ENCODE measurements at places on chromosomes 13 and 19. TPM values are rescaled to one million over a fixed set of nuclear protein-coding genes. Genes with fewer than 3 reads are reported as not detected.

The OR7E24 gene
- total RNA-seq, result not detected

DNA sequence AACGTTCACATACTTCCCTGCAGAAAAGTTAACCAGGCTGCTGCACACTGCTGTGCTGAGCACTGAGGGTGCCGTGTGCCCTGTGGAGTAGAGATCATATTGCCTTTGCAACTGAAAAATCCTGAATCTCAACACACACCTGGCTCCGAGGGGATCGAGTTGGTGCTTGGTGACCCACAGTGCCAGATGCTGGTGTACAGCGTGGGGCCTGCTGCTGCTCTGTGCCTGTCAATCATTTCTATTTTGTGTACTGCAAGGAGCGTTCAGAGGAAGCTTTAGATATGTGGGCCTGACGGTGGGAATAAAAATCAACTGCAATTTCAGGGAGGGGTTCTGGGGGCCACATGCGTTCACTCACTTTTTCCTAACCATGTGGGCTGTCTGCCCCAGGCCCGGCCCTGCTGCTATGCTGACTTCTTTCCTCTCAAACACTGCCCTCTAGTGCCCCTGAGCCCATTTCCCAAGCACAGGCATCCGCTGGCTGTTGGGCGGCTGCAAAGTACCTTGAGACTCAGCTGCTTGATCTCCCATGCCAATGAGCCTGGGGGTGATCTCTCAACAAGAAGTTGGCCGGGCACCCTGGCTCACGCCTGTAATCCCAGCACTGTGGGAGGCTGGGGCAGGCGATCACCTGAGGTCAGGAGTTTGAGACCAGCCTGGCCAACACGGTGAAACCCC, 9.7 kb upstream of the LENG8 start:
- DNase-seq, result peak; percentile 58

- peak; percentile 60 for DNase-seq
Measured at GRCh38 chr13:20728579-20729311, 25.2 kb downstream of the IL17D start.

The GDF15 gene
- 74.8 TPM for total RNA-seq

The FXYD7 gene
- total RNA-seq, result not detected

DNA sequence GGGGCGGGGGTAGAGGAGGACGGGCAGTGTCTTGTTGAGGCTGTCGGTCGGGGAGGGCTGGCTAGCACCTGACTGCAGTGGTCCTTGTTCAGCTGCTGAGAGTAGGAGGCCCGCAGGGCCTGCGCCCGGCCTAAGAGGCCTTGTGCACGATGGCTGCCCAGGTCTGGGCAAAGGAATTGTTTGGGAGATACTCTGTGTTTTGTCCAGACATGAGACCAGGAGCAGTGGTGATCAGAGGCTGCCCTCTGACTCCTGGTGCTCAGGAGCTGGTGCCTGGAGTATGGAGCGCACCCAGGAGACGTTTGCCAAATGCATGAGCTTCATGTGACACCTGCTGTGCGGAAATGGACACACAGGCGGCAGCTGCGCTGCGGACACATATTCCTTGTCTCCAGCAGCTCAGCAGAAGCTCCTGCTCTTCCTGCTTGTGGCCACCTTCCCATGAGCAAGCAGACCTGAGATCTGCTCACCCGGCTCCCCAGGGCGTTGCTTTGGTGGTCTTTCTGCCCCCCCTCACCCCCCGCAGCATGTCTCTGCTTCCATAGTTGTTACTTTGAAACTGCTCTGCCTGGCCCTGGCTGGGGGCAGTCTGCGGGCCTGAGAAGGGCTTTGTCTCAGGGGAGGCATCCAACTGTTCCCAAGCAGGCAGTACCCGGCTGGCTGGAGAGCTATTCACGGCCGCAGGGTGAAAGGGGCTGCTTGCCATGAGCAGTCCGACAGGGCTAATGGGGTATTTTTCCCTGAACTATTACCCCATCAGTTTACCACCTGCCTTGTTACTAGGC, 163.9 kb downstream of the TEX29 start:
- DNase-seq, result no peak

GRCh38 chr19:45981350-45981749, 7.7 kb upstream of the NOVA2 start:
- no peak for DNase-seq

DNA sequence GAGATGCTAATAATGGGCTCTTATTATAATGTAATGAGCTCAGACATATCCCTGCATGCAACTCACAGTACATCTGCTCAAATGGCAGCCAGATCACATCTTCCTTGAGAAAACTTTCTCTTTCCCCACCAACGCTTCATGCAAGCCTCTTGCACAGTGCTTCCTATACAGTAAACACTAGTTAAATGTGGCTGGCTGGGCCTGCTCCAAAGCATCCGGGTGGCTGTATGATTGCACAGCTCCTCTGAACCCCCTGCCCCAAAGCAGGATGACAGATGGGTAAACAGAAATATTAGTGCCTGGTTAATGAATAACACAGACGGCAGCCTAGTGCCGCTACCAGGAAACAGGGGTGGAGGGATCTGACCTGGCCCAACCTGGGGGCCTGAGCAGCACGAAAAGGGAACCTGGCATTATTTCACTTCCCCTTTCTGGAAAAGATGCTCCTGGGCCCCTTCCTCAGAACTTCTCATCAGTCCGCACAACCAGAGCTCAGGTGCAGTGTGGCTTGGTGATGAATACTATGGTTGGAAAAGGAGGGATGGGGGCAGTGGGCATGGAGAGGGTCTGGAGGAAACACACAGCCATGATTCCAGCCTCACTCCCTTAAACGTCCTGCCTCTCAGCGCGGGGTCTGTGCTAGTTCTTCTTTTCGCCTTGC, 10.8 kb downstream of the FFAR2 start:
- no peak for DNase-seq

DNA sequence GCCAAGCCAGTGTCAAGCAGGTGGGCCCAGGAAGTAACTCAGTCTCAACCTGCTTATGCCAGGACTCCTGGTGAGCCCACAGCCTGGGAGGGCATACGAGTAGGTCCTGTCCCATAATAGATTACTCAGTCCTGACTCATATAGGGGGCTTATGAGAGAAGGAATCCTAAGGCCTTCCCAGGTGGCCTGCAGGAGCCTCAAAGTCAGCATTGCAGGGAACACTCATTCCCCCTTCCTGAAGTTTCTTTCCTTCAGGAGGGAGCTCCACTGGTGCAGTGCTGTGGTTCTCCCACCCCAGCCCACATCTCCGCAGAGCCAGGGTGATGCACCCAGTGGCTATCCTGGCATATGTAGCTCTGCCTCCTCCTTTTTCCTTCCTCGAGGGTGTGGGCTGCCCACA, 137.3 kb downstream of the ZIC5 start:
- DNase-seq, result no peak

- DNase-seq, result no peak
Measured at GRCh38 chr19:16143399-16144215, at the start of gene HSH2D. HSH2D (plus strand) TSS chr19:16143685; CDS start chr19:16148751, 5,066 bp downstream.

DNA sequence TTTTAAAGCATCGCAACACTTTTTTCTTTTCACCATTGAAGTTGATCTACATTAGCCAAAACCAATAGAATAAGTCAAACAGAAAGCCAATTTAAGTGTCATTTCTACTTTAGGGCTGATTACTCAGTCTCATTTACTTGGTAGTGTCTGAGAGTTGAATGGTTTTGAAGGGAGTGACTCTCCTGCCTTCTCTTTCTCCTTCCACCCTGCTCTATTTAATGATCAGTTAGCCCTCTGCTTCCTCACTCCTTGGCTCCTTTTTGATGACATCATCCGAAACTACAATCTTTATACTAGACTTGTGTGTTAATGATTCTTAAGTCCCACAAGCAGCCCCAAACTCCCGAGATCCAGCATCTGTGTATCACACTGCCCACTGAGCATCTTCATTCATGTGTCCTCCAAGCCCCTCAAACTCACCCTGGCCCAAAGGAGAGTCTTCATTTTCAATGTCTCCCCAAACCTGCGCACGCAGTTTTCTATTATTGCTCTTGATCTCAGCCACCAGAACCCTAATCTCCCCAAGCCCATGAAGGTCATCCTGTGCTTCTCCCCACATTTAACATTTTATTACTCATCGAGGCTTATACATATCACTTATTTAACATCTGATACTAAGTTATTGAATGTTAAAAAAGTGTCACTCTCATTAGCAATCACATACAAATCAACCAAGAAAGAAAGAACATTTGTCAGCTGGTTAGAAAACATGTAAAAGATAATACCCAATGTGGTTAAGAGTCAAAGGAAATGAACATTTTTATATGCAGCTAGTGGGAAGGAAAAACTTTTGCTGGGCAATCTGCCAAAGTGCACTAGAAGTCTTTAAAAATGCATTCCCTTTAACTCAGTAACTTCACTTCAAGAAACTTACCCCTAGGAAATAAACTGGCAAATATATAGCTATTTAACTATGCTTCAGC, 32.2 kb upstream of the ARGLU1 start:
- no peak for DNase-seq

GRCh38 chr13:50082426-50083281, 67.4 kb downstream of the KCNRG start:
- peak; percentile 83 for DNase-seq

DNA sequence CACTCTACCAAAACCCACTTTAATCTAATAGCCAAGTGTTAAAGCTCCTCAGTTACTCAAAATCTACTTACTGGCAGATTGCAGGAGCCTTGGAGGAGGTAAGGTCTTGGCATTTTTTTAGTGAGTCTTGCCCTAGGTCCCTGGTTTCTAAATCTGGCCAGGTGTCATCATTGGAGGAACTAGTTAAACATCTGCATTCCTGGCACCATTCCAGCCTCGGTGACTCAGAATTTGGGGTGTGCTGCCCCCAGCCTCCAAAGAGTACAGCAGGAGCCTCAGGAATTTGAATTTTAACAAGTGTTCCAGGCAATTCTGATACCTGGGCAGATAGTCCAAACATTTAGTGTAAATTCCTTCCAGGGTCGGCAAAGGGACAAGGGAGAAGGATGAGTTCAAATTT, 37.4 kb downstream of the KLF5 start:
- no peak for DNase-seq

The KCNN1 gene
- 0.25 TPM for total RNA-seq

- no peak for DNase-seq
Measured at GRCh38 chr13:46468570-46469463, 81.8 kb upstream of the RUBCNL start.

DNA sequence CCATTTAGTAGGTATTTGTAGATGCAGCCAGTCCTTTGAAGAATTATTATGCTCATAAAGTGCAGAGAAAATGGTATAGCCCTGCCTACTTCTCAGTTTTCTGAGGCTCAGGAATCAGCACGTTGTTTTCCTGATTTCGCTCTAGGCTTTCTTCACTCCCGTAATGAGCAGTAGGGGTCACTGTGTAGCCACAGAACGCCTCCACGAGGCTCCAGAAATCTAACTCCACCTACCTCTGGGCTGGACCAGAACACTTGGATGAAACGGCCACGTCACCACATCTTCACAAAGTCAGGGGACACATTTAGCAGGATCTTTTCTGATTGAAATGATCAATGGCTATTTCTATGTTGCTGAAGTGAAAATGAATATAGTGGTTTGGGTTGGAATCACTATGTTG, 49.8 kb upstream of the GTF3A start:
- DNase-seq, result peak; percentile 38

DNA sequence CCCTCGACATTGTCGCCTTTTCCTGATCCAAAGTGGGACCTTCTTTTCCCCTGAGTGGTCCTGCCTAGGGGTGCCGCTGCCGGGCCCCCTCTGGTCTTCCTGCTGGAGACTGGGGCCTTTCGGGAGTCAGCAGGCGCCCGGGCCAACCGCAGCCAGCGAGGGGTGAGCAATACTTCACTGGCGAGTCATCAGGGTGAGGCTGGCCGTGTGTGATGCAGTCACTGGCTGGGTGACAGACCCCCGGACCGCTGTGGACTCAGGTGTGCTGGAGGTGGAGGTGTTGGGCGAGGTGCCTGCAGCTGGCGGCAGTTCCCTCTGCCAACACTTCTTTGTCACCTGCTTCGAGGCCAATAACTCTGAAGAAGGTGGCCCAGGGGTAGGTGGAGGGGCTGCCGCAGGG, 1.5 kb upstream of the CGB5 start:
- no peak for DNase-seq

The ZNF493 gene
- total RNA-seq, result 14.2 TPM

DNA sequence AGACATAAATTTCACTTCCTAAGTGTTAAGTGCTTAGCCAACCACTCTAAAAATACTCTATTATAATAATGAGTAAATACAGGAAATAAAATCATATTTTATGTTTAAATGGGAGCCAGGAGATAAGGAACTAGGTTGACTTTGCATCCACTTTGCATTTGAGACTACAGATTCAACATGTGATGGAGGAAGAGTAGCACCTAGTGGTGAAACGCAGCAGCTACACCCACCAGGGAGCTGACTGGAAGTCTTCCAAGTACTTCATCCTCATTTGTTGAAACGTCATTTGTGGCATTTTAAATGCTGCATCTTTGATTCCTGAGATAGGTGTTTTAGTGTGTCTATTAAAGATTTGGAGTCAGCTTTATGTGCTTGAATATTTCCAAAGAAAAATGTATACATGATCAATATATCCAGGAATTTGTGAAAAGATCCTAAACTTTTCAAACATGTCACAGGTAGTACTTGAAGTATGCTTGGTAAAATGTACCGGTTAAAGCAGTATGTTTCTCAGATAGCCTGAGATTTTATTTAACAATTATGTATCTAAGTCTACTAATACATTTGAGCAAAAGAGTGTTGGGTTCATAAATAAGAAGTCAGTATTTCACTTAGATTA, 17.4 kb upstream of the KCTD12 start:
- DNase-seq, result peak; percentile 84

- DNase-seq, result no peak
Measured at GRCh38 chr13:71118779-71119364, 748.1 kb downstream of the DACH1 start.

DNA sequence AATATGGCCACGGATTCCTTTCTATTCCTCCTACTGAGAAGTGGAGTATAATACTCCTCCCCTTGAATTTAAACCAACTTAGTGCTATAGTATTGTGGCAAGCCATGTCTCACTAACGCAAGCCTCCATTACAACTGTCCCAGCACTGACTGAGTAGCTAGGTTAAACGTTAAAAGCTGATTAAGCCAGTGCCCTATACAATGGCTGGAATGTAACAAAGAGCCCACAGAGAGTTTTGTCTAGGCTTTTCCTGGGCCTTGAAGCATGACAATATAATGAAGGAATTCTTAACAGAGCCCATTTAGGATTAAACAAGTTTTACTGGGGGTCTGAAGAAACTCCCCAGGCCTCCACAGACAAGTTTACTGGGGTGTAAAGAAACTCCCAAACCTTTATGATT, 254.5 kb upstream of the DACH1 start:
- DNase-seq, result no peak

The TMEM150B gene
- not detected for total RNA-seq

The NPAS1 gene
- not detected for total RNA-seq

DNA sequence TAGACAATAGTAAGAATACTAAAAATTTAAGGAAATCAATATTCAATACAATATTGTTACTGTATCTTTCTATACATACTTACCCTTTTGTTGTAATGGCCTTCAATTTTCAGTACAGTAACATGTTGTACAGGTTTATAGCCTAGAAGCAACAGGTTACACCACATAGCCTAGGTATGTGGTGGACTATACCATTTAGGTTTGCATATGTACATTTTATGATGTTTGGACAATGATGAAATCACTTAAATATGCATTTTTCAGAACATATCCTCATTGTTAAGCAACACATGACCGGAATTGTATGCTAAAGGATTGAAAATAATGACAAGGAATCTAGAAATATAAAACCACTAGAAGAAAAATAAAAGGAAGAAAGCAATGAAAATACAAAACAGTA, 611.4 kb downstream of the DACH1 start:
- no peak for DNase-seq
